ENCODE measurements at places on chromosomes 1 and 21.

GRCh38 chr1:23081376-23081775 is 62.1 kb downstream of the KDM1A start:
- no peak for DNase-seq

GRCh38 chr1:192801451-192801850 is 7.4 kb upstream of the RGS2 start:
- DNase-seq: no peak

- DNase-seq: no peak
Observed at GRCh38 chr1:114512595-114513280, 1.7 kb upstream of the TRIM33 start.

DNA sequence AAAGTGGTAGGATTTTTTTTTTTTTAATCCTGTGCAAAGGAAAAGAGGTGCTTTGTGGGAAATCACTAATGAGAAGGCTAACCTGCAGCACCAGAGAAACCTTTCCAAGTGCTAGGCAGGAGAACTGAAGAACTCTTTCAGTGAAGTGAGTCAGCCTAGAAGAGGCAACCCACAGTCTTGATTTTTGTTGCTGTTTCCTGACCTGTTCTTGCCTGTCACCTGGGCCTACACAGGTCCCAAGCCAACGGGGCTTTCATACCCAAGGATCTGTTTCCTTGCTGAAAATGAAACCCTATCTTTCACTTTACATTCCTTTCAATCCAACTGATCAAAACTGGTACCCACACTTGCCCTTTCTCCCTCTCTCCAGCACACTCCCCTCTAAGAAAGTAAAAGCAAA is 7.1 kb upstream of the IKBKE start:
- no peak for DNase-seq

DNA sequence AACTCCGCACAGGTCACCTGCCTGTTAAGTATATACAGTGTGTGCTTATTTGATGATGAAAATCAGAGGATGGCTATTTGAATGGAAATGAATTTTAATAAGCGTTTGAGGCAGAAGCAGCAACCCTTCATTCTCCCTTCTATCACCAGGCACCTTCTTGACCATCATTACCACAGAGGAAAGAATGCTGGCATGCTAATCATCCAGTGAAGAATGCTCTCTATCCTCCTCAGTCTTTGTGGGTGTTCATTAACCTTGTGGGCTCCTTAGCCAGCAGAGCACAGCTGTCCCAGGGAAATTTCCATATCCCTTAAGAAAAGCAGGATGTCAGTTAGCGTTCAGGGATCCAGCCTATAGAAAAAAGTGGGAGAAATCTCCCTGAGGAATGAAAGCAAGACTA is 428.0 kb upstream of the CAMK1G start:
- DNase-seq: no peak

GRCh38 chr1:153933955-153934354 is 11.2 kb upstream of the GATAD2B start:
- no peak for DNase-seq

- no peak for DNase-seq
Observed at GRCh38 chr1:170075186-170075585, 691 bp upstream of the KIFAP3 start.

DNA sequence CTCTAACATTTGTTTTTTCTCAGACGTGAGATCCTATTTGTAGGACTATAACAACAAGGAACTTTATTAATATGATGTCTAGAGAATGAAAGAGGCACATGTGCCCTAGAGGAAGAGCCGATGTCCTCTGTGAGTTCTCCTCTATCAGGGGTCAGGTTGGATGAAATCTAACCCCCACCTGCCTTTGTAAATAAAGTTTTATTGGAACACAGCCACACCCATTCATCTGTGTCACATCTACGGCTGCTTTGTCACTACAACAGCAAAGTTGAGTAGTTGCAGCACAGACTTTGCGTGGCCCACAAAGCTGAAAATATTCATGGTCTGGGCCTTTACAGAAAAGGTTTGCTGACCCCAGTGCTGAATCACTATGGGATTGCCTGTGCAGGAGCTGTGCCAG is 571 bp upstream of the CAPN9 start:
- DNase-seq: no peak

- no peak for DNase-seq
Observed at GRCh38 chr1:8421721-8422120, 103.8 kb downstream of the SLC45A1 start.

DNA sequence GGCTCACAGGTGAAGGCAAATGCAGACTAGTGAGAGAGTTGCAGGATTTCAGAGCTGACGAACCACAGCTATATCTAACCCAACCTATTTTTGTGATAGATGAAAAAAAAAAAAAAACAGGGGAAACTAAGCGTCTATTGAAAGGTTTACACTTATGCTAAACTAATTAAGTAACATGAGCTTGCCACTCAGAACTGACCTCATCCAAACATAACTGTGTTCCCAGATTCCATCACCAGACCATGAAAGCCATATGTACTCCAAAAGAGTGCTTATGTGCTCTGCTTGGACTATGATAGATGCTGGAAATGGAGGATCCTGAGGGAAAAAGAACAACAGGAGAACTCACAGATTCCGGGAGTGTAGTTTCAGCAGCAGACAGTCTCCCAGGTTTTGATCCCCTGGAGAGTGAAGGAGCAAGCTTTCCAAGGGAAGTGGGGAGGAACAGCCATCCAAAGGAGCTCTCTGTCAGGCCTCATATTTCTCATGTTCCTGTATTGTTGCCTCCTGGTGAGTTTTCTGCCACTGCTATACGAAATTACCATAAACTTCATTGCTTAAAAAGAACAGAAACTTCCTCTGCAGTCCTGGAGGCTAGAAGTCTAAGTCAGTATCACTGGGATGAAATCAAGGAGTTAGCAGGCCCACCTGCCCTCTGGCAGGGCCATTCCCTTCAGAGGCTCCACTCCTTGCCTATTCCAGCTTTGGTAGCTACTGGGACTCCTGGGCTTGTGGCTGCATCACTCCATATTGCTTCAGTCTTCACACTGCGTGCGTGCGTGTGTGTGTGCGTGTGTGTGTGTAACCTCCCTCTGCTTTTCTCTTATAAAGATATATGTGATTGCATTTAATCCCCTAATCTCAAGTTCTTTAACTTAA is 38.1 kb downstream of the NIBAN1 start:
- no peak for DNase-seq

DNA sequence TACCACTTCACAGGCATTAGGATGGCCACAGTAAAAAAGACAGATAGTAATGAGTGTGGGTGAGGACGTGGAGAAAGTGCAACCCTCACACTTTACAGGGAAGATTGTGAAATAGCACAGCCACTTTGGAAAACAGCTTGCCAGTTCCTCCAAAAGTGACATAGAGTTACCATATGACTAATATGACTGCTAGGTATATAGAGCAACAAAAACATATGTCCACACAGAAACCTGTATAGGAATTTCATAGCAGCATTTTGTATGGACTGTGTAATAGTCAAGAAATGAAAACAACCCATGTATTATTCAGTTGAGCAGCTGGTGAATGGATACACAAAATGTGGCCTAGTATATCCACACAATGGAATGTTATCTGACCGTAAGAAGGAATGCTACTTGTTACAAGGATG is 30.4 kb upstream of the LBR start:
- DNase-seq: no peak

DNA sequence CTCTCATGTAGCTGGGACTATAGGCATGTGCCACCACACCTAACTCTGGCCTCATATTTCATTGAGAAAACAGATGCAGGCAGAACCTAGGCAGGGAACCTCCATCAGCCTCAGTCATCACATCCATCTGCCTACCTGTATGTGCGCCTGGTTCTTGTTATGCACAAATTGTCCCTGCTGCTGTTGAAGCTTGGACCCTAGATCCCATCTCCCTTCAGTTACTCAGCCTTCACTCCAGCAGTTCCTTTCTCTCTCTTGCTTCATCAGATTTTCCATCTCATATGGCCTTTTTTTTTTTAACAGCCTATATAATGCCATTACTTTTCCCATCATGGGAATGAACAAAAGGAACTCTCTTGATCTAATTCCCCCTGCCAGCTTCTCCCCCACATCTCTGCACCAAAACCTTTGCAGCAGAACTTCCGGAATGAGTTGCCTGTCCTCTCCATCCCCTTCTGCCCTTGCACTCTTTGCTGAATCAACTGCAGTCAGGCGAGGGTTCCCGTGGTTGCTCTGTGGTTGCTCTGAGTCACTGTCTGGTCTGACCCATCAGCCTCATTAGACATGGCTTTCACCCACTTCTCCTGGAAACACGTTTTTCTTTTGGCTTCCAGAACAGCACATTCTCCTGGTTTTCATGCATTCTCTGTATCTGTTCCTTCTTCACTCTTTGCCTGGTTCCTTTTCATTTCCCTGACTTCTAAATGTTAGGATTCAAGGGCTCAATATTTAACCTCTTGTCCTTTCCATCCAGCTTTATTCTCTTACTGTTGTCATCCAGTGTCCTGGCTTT is 41.5 kb downstream of the UBE4B start:
- DNase-seq: peak; percentile 50

DNA sequence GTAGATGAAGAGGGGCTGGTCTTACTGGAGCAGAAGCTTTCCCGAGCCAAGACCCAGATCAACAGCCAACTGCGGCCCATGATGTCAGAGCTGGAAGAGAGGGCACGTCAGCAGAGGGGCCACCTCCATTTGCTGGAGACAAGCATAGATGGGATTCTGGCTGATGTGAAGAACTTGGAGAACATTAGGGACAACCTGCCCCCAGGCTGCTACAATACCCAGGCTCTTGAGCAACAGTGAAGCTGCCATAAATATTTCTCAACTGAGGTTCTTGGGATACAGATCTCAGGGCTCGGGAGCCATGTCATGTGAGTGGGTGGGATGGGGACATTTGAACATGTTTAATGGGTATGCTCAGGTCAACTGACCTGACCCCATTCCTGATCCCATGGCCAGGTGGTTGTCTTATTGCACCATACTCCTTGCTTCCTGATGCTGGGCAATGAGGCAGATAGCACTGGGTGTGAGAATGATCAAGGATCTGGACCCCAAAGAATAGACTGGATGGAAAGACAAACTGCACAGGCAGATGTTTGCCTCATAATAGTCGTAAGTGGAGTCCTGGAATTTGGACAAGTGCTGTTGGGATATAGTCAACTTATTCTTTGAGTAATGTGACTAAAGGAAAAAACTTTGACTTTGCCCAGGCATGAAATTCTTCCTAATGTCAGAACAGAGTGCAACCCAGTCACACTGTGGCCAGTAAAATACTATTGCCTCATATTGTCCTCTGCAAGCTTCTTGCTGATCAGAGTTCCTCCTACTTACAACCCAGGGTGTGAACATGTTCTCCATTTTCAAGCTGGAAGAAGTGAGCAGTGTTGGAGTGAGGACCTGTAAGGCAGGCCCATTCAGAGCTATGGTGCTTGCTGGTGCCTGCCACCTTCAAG is 57.3 kb downstream of the LAMC2 start:
- no peak for DNase-seq

DNA sequence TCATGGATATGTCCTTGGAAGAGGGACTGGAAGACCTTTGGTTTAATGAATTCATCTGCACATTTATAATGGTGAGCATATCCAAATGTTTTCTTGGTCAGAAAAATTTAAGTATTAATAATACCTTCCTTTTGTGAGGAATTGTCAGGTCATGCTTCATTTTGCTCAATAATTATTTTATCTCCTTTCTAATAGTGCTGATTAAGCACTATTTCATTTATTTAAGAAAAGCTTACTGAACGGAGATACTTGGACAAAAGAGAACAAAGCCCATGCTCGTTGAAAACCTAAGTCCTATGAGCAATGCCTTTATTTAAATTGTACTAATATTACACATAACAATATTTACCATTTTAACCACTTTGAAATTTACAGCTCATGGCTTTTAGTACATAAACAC is 281.5 kb downstream of the PDE4B start:
- no peak for DNase-seq

DNA sequence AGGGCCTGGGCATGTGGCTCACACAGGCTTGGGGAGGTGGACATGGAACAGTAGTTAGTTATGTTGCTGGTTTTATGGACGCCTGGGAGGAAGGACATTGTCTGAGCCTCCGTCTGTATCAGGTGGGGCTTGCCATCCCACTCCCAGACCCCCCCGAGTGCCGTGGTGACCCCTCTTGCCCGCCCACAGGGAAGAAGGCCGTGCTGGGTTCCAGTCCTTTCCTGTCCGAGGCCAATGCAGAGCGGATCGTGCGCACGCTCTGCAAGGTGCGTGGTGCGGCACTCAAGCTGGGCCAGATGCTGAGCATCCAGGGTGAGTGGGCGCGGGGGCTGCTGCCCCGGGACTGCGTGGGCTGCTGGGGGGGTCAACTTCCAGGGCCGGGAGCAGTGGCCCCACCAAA is 41.7 kb downstream of the COQ8A start:
- DNase-seq: no peak

GRCh38 chr21:35220301-35220700 is 171.2 kb upstream of the RUNX1 start:
- no peak for DNase-seq

DNA sequence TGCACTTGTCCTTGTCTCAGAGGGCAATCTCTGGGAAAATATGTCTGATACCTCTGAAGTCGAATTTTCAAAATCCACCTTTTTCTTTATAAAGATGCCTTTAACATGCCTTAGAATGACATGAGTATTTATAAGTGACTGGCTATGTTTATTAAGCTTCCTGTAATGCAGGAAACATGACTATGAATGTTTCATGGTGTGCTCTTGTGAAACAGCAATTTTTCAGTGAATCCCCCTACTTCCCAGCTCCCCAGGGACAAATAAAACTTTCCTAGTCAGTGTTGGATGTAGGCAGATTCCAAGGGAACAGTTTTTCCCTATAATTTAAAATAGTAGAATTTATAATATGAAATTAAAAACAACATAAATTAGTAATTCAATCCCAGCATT is 437.0 kb downstream of the LMO4 start:
- no peak for DNase-seq

GRCh38 chr1:58571616-58572015 is 5.4 kb downstream of the TACSTD2 start:
- DNase-seq: no peak

DNA sequence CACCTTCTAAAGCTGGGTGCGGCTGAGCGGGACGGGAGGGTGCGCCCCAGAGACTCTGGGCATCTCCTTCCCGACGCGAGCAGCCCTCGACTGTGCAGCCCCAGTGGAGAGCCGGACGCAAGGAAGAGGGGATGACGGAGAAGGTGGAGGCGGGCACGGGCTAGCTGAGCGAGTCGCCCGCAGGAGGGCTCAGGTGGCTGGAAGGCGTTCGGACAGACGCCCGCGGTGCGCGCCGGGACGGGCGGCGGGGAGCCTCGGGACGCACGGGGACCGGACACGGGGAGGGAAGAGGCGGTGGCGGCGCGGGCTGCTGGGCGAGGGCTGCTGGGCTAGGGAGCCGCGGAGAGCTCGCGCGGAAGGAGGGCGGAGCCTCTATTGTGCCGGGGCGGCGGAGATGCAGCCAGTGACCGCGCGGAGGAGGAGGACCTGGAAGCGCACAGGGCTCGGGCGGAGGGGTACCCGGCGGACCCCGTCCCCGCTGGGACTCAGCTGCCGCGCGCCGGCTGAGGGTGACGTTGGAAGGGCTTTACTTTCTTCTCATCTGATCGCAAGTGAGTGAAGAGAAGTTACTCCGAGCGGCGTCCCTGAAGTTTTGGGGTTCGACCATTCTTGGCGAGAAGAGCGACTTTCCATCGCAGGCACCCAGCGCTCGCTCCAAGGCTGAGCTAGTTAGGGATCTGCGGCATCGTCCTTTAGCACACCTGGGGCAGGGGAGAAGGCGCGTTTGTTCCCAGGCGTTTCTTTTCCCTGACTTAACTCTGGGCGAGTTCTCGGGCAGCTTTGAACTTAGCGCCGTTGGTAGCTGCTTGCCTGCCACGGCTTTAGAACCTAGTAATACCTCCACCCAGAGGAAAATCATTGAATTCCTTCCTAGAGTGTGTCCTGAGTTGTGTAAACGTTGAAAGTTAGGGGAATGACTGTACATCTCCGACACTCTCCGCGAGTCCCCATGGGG is at the start of gene OLFML2B:
Gene OLFML2B, minus strand, starts transcription at position 323 of the 955 bp plus-strand sequence. CDS start 439 bp downstream, outside the sequence.
- no peak for DNase-seq

GRCh38 chr1:8663915-8664329 is 153.5 kb downstream of the RERE start:
- DNase-seq: no peak
